Muscle of back (tissue), 13 donors: ENCODE measurements at places on chromosomes 2 and 18.

DNA sequence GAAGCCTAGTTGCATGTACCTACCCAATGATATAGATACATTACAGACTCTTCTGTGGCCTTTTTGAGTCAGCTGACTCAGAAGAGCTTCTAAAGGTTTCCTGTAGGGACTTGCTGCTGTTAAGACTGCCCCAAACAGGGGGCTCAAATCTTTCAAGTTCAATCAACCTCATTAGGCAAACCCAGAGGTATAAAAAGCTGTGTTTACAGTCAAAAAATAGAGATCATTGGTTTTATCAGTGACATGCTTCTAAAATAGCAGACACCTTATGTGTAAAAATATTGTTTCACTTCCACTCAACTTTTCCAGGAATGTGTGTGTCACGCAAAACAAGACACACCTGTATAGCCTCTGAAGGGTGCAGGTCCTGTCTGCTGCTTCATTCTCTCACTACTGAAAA lies 624.3 kb upstream of the FANCL start:
- no peak for DNase-seq

DNA sequence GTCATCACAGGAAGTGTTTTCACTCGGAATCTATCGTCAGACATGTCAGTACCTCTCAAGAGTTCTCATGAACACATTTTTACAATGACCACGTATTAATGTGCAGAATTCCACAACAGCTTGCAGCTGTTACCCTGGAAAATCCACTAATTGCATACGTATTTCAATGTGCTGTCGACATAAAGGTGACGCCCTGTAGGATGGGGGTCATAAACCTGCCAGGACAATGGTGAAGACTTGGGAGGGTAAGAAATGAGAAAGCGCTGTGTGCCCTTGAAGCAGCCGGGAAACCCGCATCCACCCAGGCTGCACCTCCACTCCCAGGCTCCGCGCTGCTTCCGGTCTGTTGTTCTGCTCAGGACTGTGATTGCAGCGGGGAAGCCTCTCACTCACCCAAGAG lies 14.0 kb downstream of the TMEM18 start:
- no peak for DNase-seq

DNA sequence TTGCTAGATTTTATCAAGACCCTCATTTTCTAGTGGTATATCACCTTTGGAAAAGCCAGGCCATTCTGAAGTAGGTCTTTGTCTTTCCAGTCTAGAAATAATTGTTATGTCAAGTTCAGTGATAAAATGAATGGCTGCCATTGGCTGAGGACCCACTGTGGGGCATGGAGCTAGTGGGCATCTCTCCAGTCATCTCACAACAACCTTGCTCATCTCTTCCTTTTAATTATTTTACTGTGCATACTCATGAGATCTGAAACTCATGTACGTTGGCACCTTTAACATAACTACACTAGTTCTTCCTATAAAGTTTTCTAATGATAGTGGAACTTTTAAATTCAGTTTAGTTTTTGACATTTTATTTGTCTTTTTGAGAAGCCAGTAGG lies 240.9 kb downstream of the SLC8A1 start:
- no peak for DNase-seq

DNA sequence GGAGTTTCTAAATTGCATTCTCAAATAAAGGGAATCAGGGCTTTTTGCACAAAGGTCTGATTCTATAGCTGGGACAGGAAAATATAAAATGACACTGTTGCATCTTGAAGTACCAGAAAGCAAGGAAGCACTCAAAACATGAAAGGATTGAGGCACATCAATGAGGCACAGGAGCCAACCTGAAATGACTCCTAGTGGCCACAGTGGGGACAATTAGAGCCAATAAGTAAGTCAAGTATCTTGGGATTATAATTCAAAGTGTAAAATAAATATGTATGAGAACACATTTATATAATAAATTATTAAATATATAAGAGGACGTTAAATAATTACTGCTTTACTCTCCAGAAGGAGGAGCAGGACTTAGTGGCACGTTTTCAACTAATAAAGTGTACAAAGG lies 1259.5 kb upstream of the CDH2 start:
- no peak for DNase-seq

DNA sequence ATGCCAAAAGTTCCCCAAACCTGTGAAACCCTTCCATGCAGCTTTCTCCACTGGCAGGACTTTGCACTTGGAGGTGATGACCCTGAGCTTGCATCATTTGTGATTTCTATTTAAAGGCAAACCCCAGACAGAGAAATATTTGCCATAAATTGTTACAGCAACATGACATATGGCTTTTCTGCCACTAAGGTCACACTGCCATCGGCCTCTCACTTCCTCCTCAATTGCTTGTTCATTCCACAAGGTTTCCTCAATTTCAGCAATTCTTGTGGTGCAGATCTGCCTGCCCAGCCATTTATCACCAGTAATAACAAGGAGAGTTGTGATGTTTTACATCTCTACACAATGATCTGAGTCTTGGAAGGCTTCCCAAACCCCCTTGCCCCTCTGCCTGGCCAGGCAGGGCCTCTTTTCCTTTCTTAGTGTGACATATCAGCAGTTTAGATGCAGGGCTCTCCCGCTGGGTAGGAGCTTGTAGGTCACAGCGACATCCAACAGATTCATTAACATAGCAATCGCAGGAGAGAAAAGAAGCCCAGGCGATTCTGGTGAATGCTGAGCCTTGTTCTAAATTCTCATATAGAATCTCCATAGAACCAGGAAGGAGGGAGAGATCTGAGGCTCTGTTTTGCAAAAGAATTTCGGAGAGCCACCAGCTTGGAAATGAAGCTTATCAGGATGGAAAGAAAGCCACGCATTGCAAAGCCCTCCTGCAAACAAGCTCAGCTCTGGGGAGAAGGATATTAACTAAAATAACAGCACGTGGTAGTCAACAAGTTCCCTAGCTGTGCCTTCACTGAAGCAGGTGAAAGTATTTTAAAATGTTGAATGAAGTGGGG lies 46.7 kb upstream of the ITGA6 start:
- no peak for DNase-seq

GRCh38 chr2:19731037-19731436 lies 170.7 kb downstream of the TTC32 start:
- DNase-seq, result no peak

- no peak for DNase-seq
Measured at GRCh38 chr18:22409445-22409844, 8.3 kb downstream of the CTAGE1 start.

DNA sequence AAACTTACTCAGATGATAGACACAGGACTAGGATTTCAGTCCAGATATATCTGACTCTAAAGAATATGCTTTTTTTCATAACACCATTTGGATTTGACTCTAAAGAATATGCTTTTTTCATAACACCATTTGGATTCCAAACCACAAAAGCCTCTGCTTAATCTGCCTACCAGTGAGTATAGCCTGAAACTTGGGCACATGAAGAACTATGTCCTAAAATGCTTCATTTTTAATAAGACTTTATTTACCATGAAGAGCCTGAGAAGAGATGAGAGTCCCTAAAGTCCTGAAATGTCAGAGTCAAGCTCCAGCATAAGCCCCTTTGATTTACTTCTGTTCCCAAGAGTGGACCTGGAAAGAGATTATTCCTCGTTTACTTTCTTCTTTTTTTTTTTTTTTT lies 54.5 kb upstream of the STPG4 start:
- DNase-seq, result no peak

- no peak for DNase-seq
Measured at GRCh38 chr2:43001055-43001378, 208.6 kb upstream of the HAAO start.

- no peak for DNase-seq
Measured at GRCh38 chr2:216776066-216776850, 80.9 kb upstream of the IGFBP5 start.

- no peak for DNase-seq
Measured at GRCh38 chr2:70089983-70090525, 2.8 kb downstream of the PCBP1 start.
